ENCODE measurements at places on chromosomes 5 and 9.

- no peak for DNase-seq
Measured at GRCh38 chr5:24475101-24475500, 169.7 kb downstream of the CDH10 start.

GRCh38 chr5:127649018-127649439 lies at the start of gene CTXN3:
Gene CTXN3, plus strand, starts transcription at chr5:127649082. Its CDS starts 8,440 bp downstream, at chr5:127657522.
- peak; percentile 80 for DNase-seq

DNA sequence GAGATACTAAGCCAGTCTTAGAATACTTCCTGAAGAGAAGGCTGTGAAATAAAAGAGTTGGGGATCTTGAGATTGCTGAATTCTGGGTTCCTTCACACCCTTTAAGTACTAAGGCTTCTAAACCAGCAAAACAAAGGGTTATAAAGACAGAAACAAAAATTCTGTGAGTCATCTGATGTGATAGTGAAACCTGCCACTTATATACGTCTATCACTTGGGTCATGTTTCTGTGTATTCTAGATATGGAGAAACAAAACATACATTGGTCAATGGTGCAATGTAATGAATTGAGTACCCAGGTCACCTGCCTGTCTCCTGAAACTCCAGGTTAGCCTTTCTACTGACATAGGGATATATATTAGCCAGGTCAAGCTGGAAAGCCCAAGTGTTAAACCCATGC lies 319.3 kb upstream of the GRAMD2B start:
- no peak for DNase-seq

DNA sequence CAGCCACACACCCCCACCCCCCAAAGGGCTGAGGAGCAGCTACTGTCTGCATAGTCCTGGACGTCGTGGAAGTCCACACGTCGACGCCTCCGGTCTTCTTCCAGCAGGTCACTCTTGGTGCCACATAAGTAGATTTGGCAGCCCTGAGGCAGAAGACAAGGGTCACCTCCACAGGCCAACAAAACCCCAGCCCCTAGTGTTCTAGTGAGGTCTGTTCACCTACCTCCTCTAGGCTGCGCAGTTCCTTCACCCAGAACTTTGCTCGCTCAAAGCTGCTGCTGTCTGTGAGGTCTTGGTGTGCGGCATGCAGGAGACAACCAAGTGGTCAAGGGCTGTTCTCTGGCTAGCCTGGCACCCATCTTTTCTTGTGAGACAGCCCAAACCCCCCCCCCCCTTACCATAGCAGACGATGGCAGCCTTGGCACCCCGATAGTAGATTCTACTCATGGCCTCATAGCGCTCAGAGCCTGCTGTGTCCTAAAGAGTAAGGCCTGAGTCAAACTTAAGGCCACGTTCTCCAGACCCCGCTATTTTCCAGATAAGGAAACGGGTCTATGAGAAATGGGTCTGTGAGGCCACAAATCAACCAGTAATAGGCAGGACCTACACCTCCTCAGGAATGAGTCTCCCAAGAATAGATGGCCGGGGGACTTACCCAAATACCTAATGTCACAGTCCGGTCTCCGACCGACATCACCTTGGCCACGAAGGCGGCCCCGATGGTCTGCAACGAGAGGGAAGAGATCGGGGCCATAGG lies 987 bp downstream of the RAB24 start:
- DNase-seq: no peak

GRCh38 chr5:136210259-136210658 lies 17.3 kb upstream of the SMIM32 start:
- no peak for DNase-seq

GRCh38 chr5:123610665-123611405 lies 98.9 kb downstream of the CSNK1G3 start:
- peak; percentile 1 for DNase-seq

All from NCI-H1105 (cell line).